Fibroblast of the aortic adventitia (primary cell): ENCODE measurements at places on chromosomes 4 and X. TPM values are rescaled to one million over a fixed set of nuclear protein-coding genes. Genes with fewer than 3 reads are reported as not detected.
A peak's percentile ranks its signal among the peaks of the same experiment; 100 is the strongest.

GRCh38 chr4:174826660-174827059, 2.4 kb downstream of the GLRA3 start:
- DNase-seq, result no peak

- peak; percentile 77 for DNase-seq
Measured at GRCh38 chr4:86855572-86855971, 6.4 kb upstream of the SLC10A6 start.

- DNase-seq, result no peak
Measured at GRCh38 chrX:74781507-74782034, 143.7 kb downstream of the NEXMIF start.

GRCh38 chrX:116317409-116317808, 119.0 kb upstream of the SLC6A14 start:
- peak; percentile 75 for DNase-seq

GRCh38 chr4:19636451-19636850, 615.3 kb upstream of the SLIT2 start:
- DNase-seq, result no peak

DNA sequence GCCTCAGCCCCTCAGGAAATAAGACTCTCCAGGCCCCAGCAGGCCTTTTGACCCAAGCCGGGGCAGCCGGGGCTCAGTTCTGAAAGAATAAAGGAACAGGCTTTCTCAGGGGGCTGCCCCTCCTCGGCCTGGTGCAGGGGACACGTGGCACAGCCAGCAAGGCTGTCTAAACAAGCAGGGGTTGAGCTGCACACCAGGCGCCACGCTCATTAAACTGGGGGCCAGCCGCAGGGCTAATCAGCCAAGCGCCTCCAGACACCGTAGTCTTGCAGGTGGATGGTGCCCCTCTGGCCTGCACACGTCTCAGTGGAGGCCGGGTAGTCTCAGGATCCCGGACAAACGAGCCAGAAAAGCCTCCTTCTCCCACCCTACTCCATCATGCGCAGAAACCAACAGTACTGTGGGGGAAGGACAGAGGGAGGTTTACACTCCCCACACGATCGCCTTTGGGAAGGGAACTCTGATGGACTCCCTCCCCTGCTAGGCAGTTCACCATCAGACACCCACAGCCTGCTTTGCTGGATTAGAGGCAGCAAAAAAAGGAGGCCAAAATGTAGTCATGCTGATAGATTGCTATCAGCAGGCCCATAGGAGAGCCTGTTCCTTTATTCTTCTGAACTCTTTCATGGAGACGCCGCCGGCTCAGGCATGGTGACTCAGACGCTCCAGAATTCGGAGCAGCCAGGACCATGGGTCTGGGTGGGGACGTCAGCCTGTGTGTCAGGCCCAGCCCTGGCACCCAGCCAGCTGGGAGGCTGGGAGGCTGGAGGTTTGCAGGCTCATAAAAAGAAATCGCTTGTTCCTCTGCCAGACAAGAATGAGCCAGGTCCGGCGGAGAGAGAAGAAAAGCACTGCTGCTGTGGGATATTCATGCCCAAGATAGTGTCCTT, 342.4 kb downstream of the BCOR start:
- peak; percentile 96 for DNase-seq

DNA sequence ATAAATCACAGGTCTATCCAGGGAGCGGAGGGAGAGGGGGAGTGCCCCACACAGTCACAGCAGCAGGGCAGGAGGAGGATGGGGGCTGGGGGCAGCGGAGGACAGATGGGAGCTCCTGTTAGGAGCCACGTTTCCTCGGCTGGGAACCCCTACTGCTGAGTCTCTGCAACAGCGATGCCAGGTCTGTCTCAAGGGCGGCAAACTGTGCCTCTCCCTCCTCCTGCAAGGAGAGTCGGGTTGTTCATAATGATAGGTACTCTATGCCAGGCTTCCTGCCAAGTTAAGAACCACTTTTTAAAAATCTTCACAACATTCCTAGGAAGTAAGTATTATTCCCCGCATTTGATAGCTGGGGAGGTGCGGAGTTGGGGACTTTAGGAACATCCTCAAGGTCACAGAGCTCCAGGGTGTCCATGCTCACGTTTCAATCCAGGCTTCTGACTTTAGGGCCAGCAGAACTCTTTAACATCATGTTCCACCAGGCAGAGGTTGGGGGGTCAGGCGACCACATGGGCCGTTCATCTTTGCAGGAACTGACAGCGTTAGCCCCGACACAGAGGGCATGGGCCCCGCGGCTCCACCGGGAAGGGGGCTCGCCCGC, 98.3 kb upstream of the MAML3 start:
- DNase-seq, result no peak

DNA sequence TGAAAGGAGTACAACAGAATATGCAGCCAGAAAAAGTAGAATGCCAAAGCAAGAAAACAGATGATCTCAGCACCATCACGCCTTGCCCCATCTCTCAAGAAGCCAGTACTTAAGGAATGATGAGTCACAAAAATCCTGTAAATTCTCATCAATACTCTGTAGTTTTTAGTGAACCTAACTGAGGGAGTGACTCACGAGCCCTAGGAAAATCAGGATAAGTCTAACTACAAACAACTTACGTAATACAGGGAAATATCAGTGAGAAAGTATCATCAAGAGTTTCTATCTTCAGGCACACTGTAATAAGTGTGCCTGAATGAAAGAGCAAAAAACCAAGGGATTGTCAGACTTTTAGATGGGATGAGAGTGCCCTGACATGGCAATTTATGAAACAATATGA, 644.4 kb downstream of the STPG2 start:
- DNase-seq, result peak; percentile 64

- no peak for DNase-seq
Measured at GRCh38 chrX:106931831-106932491, 11.8 kb downstream of the CLDN2 start.

DNA sequence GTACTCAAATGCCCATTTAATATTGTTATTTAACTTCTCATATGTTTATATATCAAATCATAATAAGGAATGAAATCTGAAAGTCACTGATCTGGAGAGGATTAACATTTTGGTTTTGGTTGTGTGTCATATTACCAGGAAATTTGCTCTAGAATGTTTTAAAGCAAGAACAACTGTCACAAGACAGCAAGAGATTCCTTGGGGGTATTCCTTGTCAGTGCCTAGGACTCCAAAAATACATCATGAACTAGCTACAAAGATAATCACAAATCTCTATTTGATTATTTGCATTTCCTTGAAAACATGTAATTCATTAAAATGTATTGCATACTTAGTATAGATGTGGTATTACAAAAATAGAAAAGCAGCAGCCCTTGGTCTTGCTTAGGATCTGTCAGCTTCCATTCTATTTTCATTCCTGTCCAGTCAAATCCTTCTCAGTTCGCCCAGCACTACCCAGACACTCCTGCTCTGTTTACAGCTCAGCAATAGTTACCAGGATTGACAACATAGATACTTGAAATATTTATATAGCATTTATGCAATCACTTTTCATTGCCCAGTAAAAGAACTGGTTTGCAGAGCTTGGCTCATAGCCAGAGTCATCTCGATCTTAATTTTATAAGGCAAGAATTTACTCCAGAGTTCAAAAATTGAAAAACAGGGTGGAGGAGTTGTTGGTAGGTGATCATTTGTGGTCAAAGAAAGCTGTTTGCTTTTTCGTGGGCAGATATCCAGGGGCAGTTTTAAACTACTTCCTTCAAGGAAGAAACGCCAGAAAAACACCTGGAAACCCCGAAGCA, 9.2 kb upstream of the BMP3 start:
- DNase-seq, result no peak

DNA sequence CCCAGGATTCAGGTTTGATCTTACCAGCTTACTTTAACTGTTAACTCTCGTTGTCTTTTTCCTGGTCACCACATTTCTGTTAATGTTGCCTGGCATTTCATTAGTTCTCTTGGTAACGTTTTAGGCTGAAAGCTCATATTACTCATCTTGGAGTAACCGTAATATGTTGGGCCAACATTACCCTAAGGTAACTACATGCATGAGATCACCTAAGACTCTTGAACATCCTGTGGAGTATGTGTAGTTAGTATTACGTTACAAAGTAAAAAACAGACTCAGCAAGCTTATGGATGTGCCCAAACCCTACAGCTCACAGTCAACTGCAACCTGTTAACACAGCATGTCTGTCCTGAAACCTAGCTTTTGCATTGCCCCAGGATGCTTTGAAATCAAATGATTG, 203.3 kb upstream of the HS3ST1 start:
- no peak for DNase-seq

GRCh38 chr4:155478336-155478835, 101.6 kb upstream of the MAP9 start:
- DNase-seq, result peak; percentile 45

- DNase-seq, result peak; percentile 91
Measured at GRCh38 chr4:165394275-165394674, 15.5 kb downstream of the CPE start.

DNA sequence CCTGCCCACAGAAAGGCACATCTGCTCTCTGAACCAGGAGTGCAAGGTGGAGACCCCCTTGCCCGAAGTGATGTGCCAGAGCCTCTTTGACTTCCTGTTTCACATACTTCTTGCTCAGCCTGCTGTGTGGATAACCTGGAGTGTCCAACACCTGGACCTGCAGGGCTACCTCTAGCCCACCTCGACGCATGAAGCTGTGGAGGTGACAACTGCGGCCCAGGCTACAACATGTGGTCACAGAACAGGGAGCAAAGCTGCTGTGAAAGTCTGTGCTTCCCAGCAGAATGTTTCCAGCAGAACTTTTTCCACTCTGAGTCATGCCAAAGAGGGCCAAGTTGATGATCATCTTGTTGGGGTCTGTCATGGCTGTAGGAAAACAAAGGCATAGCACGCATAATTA, 1.5 kb downstream of the GIMD1 start:
- DNase-seq, result no peak

GRCh38 chrX:4373791-4374190, 660.3 kb upstream of the PRKX start:
- DNase-seq, result no peak

GRCh38 chrX:23394421-23394820, 59.8 kb downstream of the PTCHD1 start:
- DNase-seq, result no peak

DNA sequence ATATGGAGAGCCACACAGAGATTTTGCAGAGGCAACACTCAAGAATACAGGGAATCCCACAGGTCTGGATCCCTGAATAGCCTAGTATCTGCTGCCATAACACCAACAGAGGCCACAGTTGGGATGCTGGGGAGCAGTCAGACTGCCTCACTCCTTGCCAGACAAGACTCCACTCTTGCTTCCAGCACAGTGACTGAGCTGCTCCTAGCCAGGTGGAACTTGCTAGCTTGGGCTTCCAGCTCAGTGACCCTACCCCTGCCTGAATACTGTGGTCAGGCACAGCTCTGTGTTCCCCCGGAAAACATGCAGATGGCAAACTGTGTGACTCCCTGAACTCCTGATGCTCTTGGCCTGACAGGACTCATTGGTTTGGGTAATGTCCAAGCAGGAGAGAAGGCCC, 251.8 kb downstream of the KCTD8 start:
- DNase-seq, result no peak

The SLC25A6 gene
- total RNA-seq, result 190 and 311 TPM in 2 replicates

The RAB9B gene
- total RNA-seq, result 1.9 and 2.6 TPM in 2 replicates

The GRPR gene
- not detected in 2 replicates for total RNA-seq

The IDH3G gene
- total RNA-seq, result 7.2 and 46.0 TPM in 2 replicates

The LRCH2 gene
- total RNA-seq, result 3.5 and 11.1 TPM in 2 replicates

The FAM236A gene
- not detected in 2 replicates for total RNA-seq

The SSX3 gene
- not detected in 2 replicates for total RNA-seq

The C4orf51 gene
- total RNA-seq, result not detected in 2 replicates

The MID1 gene
- total RNA-seq, result 18.0 and 20.4 TPM in 2 replicates
